ENCODE measurements at places on chromosomes 4 and X. TPM values are rescaled to one million over a fixed set of nuclear protein-coding genes. Genes with fewer than 3 reads are reported as not detected.

Gene TACR3
- not detected for total RNA-seq

Gene SH2D1A
- not detected for total RNA-seq

Gene ADGRL3
- 19.6 TPM for total RNA-seq

DNA sequence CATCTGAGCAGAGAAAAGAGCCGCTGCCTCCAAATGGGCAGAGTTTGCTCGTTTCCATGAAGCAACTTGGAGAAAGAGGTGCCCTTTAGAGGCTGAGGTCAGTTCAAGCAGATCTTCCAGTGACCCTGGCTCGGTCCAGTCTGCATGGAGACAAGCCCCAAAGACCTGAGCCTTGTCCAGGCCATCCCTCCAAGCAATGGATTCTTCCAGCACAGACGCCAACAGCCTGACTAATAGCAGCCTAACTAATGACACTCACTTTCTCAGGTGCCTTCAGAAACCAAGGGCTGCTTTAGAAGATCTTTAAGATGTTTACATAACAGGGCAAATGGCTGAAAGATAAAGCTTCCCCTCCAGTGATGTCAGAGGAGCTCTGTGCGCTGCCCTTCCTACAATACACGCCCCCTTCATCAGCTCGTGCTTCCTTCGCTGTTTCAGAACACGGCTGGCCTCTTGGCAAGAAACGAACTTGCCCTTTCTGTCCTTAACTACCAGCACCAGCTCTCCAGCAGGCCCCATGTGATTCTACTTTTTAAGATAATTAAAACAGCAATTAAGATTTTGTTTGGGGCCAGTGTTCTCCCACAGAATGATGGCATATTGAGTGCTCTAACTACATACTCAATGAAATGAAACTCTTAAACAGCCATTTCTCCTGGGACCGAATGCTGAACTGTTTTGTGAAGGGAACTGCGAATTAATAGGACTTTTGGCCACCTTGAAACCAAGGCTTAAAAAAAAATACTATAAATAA, 119.0 kb downstream of the GPR143 start:
- no peak for DNase-seq

GRCh38 chr4:31051565-31051964, 331.4 kb downstream of the PCDH7 start:
- no peak for DNase-seq

- no peak for DNase-seq
Observed at GRCh38 chrX:56853436-56853835, 124.4 kb downstream of the NBDY start.

DNA sequence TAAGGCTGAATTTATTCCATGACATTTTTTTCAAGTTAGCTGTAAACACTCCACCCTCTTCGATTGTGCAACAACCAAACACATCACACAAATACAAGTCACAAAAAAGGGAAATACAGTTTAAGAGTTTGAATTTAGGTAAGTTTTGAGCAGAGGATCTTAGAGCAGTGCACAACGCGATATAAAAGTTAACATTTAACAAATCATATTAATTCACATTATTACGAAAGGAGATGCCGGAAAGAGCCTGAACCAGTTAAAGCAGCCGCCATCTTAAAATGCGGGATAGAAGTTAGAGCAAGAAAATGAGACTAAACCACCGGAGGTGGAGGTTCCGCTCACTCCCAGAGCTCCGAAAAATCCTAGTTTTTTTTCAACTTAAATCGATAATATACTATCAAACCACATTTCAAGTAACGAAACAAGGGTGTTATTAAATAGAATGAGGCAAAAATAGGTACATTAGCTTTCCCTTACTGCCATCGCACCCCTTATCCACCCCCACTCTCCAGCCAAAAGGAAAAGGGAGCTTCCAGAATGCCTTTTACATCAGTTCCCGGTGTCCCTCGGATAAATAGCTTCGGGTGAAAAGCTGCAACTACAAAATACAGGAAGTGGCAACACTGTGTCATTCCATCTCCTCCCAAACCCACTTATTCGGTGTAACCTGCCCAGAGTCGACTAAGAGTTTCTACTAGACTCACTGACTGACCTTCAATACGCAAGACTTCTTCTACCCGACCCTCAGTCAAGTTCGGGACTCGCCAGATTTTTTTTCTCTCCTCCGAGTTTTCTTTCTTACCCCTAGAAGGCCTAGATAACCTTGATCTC, 1.9 kb downstream of the UBE2D3 start:
- DNase-seq, result no peak

GRCh38 chr4:6881908-6882307, 27.7 kb upstream of the TBC1D14 start:
- DNase-seq, result no peak

Measured in chondrocyte (in vitro differentiated cells).